T-helper 9 cell (primary cell): ENCODE measurements at places on chromosomes 1 and 21.

- no peak for DNase-seq
Observed at GRCh38 chr21:34715985-34716596, 47.3 kb downstream of the CLIC6 start.

DNA sequence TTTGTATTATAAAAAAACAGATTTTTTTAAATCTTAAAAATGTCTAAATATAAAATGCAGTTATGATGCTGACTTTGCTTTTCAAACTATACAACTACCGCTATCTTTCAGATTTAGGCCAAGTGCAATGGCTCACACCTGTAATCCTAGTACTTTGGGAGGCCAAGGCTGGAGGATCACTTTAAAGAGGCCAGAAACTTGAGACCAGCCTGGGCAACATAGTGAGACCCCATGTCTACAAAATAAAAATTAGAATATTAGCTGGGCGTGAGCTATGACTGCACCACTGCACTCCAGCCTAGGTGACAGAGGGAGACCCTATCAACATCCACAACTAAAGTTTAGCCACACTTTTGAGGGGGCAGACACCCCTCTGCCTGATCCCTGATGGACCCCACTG lies 20.3 kb downstream of the ZBTB17 start:
- DNase-seq, result no peak

GRCh38 chr1:247330548-247331171 lies 1.0 kb downstream of the ZNF496 start:
- no peak for DNase-seq

DNA sequence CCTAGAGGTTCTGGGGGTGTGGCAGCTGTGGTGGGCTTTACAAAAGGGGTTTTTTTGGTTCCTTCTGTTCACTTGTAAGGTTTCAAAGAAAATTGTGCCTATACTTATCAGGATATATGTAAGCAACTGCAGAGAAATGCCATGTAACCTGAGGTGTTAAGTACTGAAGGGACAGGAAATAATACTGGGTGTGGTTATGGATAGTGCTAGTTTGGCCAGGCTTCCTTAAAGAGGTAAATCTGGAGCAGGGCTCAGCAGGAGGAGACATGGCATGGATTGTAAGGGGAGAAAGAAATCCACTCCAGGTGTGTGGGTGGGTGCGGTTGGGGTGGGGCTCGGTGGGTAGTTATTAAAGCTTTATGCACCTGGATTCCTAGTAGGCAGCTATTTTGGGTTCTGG lies 28.3 kb downstream of the KIRREL1 start:
- no peak for DNase-seq

- DNase-seq, result no peak
Observed at GRCh38 chr1:247218121-247218651, 37.7 kb upstream of the VN1R5 start.

DNA sequence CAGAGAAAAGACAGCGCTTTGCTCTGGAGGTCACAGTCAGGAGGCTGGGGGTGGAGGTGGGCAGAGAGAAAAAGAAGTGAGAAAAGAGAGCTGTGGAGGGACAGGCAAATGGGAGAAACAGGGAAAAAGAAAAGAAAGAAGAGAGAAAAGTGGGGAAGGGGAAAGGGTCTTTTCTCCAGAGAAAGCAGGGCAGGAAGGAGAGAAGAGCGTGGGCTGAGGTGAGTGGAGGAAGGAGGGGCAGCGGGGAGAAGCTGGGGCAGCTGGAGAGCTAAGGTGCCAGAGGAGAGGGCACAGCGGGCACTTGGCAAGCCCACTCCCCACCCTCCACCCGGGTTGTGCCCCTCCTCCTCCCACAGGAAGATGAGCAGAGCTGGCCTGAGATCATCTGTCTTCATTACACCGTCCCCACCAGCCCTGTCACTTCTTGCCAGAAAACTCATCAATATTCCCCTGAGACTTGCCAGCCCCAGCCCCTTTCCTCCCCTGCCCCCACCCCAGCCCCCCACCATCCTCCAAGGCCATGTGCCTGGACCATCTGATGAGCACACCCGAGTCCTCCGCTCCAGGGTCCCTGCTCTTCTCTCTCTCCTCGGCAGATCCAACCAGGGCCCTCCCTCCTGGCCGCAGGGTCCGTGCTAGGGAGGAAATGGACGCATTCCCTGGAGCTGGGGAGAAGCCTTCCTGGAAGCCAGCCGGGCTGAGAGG lies 17.0 kb upstream of the BLACAT1 start:
- DNase-seq, result no peak

DNA sequence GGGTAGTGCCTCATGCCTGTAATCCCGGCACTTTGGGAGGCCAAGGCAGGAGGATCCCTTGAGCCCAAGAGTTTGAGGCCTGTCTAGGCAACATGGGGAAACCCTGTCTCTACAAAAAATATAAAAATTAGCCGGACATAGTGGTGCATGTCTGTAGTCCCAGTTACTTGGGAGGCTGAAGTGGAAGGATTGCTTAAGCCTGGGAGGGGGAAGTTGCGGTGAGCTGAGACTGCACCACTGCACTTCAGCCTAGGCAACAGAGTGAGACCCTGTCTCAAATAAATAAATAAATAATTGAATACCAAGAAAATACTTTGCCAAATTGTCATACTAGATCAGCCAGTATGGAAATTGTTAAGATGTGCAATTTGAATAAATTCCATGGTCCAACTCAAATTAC lies 5.9 kb upstream of the RBBP5 start:
- DNase-seq, result no peak

DNA sequence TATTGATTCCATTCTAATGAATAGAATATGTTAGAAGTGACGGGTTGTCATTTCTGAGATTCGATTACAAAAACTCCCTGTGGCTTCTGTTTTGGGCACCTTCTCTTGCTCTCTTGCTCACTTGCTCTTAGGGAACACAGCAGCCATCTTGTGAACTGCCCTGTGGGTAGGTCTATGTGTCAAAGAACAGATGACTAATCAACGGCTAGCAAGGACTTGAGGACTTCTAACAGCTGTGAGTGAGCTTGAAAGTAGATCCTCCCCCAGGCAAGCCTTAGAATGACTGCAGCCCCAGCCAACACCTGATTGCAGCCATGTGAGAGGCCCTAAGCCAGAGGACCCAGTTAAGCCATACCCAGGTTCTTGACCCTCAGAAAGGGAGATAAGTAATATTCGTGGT lies 49.3 kb downstream of the AZIN2 start:
- DNase-seq, result no peak

GRCh38 chr1:15833842-15834405 lies 13.6 kb upstream of the SPEN start:
- no peak for DNase-seq

DNA sequence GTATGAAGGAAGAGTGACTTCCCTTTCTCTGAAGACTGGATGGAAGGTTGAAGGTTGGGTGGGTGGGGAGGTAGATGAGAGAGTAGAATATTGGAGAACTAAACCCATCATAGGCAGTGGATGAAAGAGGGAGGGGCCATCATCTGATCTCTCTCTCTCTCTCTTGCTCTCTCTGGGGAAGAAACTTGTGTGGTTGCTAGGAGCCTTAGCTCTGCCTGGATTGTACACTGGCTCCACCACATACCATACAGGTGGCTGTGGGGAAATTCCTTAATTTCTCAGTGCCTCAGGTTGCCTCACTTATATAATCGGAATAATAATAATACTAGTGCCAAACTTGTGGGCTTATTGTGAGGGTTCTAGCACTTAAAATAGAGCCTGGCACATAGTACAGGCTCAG lies 9.5 kb downstream of the XCL1 start:
- DNase-seq, result no peak

DNA sequence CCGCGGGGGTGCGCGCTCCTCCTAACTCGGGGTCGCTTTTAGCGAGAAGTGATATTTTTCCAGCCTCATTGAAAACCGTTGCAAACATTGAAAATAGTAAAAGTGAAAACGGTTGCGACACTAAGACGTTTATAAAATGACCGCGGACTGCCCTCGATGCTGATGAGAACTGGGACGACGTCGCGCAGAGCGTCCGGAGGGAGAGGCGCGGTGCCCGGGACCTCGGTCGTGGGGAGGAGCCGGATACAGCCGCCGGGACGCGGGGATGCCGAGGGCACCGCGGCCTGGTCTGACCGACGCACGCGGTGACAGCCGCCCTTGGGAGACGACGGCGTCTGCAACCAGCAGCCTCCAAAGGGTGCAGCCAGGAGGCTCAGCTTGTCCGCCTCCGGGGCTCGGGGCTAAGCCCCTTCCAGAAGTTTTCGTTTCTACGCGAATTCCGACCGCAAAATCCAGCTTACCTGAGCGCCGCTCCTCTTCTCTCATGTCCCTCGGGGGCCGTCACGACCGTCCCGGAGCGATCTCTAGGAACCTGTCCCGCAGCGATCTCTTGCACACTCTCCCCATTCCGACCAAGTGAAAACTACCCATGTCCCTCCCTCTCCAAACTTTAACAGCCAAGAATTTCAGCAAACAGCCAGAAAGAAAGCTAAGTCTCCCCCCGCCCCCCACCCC lies 144.4 kb upstream of the ETS2 start:
- no peak for DNase-seq

GRCh38 chr1:25445993-25446538 lies 15.4 kb downstream of the MACO1 start:
- DNase-seq, result no peak

DNA sequence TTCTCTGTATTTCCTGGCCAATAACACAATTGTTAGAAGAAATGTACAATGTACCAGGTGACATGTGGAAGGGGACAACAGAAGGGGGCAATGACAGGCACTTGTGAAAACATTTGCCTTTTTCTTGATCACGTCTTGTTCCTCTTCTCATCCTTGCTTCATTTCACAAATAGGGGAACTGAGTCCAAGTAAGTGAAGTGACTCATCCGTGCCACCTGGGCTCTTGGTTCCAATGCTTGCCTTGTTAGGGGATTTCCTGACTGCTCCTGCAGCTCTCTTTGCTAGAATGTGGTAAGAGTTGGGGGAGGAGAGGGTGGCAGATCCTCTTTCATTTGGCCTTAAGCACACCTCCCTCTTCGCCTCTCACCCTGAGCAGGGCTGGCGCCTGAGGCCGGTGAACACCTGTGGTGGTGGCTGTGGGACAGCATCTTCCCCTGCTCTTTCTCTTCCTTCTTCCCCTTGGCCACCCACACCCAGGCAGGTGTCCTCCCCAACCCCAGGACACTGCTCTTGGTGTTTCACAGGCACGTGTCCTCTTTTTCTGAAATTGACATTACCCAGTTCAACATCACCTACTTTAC lies 2.2 kb upstream of the RHEX start:
- peak; percentile 5 for DNase-seq

GRCh38 chr1:5616366-5617178 lies 375.7 kb downstream of the NPHP4 start:
- DNase-seq, result no peak

- DNase-seq, result no peak
Observed at GRCh38 chr1:200681231-200681630, 11.5 kb upstream of the DDX59 start.

GRCh38 chr21:43349644-43350043 lies 77.3 kb downstream of the SIK1 start:
- no peak for DNase-seq

DNA sequence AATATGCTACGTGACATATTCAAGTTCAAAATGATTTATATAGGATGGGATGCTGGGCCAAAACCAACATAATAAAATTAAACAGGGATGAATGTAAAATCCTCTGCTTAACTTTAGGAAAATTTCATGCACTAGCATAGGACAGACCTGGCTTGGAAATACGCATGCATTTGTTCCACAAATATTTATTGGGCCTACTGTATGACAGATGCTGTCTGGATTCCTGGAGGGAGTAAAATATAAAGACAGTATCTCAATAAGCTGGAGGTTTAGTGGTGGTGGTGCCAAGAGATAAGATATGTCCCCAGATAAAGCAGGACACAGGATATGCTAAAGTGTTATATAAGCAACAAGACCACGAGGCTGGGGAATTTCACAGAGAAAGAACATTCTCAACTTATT lies 15.1 kb downstream of the RCSD1 start:
- DNase-seq, result no peak

GRCh38 chr1:109659997-109660690 lies 4.2 kb downstream of the GSTM4 start:
- DNase-seq, result no peak

DNA sequence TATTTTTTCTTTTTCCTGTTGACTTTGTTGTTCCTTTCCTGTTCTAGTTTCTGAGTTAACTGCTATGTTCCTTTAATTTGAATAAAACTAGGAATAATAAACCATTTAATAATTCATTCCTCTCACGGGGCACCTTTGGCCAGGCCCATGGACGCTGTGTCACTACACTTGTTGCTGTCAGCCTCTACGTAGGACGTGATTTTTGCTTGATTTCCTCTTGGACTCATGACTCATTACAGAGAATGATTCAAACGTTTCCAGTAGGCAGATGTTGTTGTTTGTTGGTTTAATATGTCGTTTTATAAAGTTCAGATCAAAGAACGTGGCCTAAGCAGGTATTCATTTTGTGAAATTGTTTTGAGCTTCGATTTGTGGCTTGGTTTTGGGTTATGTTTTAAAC lies 9.1 kb upstream of the SLC19A1 start:
- DNase-seq, result no peak

DNA sequence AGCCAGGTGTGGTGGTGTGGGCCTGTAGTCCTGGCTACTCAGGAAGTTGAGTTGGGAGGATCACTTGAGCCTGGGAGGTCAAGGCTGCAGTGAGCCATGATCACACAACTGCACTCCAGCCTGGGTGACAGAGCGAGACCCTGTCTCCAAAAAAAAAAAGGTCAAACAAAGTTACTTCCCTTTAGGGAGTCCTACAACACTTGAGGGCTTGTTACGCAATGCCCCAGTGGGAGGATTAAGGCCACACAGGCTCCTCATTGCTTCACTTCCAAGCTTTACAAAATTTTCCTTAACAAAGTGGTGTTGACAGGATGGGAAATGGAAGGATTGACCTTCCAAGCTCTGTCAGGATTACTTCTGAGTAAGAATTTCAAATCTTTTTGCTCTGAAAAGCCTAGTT lies 6.2 kb upstream of the EXTL1 start:
- no peak for DNase-seq

DNA sequence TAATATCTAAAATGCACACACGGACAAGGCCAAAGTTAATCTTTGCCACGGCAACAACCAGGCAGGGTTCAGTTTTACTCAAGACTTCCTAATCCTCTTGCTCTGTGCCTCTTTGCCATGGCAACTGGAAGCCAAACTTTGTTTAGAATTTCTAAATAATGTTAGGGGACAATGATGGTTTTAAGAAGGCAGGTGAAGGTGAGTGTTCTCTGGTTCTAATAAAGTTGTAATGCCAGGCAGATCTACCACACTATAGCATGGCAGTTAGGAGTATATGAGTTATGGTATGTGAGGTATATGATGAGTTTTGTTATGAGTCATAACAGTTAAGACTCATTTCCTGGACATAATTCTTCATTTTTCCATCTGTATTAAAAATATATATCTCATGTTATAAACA lies 2.7 kb downstream of the PTPRC start:
- DNase-seq, result no peak
